ENCODE measurements at places on chromosomes 11 and 22. TPM values are rescaled to one million over a fixed set of nuclear protein-coding genes. Genes with fewer than 3 reads are reported as not detected.

SMC1B gene
- not detected for polyA plus RNA-seq

DNA sequence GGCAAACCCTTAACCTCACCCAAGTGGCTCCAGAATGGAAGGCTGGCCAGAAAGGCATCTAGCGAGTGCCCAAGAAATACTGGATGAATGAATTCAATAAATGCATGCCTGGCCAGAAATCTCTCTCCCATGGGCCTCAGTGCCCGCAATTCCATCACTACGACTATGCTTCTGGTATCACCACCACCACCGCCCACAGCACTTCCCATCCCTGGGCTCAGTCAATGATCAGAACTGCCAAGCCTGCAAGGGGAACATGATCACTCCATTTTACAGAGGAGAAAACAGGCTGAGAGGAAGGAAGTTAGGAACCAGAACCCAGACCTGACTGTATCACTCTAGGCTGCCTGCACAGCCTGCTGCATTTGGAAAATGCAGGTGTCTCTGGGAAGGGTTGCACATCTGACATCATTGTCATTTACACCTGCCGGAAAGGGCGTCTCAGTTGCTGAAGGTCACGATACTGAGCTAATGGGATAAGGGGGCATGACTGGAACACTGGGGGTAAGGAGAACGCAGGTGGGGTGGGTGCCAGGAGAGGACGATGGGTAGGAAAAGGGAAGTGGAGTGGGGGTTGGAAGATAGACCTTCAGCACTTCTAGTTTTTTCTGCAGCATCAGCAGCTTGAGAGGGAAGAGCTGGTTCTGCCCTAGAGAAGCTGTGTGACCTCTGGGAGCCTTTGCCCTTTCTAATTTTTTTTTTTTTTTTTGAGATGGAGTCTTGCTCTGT, 3.2 kb downstream of the GPR152 start:
- DNase-seq = no peak

DNA sequence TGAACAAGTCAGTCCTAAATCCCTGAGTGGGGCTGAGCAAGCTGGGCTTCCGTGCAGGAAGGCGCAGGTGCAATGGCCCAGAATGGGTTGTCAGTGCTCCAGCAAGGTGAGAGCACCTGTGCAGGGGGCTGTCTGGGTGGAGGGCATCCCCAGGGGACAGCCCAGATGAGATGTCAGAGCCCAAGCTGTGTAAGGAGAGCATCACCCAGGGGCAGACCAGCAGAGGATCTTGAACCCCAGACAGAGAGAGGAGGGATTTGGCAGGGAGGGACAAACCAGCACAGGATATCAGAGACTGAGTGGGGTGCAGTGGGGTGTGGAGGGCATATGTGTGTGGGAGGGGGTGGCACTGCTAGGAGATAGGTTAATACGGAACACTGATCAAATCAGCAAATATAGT, 114.9 kb upstream of the TMEM45B start:
- DNase-seq = no peak

- DNase-seq = no peak
Observed at GRCh38 chr22:50224071-50224470, 20.8 kb downstream of the TUBGCP6 start.

GRCh38 chr11:106238704-106239360, 161.4 kb downstream of the AASDHPPT start:
- no peak for DNase-seq

DNA sequence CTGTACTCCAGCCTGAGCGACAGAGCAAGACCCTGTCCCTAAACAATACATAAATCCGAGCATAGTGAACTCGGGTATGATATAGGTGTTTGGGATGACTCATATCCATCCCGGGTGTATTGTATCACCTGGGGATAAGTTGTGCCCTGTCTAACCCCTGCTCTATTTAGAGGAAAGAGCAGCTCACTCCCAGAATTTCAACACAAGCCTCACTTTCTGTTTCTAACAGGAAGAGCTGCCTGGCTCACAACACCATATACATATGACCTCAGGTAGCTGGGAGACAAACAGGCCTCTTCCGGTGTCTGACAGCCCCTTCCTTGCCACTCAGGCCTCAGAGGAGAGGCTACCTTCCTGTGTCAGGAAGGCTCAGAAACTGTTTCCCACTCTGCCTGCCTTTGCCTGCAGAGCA, 9.9 kb upstream of the MICALL1 start:
- peak; percentile 60 for DNase-seq

DNA sequence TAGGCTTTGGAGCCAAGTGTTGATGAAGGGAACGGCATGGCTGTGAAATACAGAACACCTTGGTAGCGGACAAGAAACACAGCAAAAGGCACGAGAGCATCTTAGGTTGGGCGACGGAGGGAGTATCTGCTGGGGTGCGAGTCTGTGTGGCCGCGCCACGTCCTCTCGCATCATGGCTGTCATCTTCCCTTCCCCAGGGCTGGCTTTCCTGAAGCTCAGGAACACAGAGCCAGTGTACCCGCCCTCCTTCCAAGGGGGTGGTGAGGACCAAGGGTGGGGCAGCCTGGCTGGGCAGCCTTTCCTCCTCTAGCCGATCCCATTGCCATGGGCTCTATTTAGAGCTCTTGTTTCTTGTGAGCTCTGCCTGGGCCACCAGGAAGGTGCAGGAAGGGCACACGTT, 154.4 kb downstream of the FEZ1 start:
- no peak for DNase-seq

DNA sequence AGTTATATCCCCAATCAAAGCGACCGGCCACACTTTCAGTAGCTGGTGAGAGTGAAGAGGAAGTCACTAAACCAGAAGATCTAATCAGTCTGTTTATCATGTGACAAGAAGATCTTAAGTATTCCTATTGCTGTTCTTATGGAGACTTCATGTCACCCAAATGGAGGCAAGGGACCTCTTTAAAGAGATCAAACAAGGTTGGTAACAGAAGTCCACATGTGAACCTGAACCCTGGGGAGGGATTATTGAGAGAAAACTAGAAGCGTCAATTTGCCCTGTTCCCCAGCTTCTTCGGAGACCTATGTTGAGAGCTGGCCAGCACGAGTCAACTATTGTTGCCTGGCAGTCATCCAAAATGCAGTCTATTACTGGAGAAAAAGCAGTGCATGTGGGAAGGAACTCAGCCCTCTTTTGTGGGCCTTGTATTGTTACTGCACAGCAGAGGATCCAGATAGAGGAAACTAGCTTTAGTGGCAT, 76.9 kb upstream of the CTSC start:
- no peak for DNase-seq

GGTLC2 gene
- polyA plus RNA-seq = not detected

GRCh38 chr11:74608431-74608830, 16.0 kb downstream of the POLD3 start:
- DNase-seq = no peak

DNA sequence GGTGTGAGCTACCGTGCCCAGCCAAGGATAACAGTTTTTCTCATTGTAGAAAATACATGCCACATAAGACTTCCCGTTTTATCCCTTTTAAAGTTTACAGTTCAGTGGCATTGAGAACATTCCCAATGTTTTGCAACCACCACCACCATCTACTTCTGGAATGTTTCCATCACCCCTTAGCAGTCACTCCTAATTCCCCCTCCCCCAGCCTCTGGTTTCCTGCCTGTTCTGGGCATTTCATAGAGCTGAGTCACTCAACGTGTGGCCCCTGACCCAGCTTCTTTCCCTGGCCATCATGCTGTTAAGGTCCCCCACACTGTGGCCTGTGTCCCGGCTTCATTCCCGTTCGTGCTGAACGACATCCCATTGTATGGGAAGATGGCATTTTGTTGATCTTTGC, 30.7 kb downstream of the FGF4 start:
- no peak for DNase-seq

PLAAT4 gene
- 6.0 TPM for polyA plus RNA-seq

DNA sequence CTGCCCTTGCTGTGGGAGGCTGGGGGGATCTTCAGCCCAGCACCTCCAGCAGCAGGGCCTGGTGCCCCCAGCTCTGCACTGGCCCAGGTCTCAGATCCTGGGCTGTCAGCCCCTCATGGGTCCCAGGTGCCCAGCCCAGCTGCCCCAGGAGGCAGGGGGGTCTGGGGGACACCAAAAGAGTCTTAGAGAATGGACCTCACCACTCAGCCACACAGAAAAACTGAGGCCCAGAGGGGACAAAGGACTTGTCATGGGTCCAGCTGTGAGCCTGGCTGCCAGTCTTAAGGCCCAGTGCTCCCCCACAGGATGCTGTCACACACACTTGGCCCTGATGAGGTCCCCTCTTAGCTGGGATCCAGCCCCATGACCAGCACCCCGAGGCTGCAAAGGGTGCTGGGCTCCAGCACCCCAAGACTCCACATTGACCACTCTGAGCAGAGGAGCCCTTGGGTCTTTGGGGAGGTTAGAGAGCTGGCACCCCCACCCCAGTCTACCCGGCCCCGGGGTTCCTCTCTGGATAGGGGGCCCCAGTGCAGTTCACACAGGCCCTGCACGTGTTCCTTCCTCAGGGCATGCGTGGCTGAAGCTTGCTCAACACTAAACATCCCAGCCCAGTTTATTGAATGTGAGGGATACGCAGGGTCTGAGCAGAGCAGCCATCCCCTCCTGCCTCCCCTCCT, 54.4 kb downstream of the IGLL5 start:
- DNase-seq = no peak

DNA sequence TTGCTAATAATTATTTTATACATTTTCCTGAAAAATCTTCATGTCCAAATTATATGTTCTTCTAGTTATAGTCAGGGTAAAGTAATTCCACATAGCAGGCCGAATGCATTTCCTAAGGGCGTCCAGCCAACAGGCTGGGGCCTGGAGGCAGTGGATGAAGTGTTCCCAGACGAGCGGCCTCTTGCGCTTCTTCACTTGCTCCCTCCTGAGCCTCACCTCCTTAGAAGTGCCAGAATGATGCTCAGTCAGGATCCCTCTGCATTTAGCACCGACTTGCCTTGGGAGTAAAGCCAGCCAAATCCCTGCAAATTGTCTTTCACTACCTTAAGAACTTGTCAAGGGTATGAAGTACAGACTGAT, 1.5 kb downstream of the OLFML1 start:
- DNase-seq = no peak

MSANTD4 gene
- polyA plus RNA-seq = 15.2 TPM

ISX gene
- 0.53 TPM for polyA plus RNA-seq

DNA sequence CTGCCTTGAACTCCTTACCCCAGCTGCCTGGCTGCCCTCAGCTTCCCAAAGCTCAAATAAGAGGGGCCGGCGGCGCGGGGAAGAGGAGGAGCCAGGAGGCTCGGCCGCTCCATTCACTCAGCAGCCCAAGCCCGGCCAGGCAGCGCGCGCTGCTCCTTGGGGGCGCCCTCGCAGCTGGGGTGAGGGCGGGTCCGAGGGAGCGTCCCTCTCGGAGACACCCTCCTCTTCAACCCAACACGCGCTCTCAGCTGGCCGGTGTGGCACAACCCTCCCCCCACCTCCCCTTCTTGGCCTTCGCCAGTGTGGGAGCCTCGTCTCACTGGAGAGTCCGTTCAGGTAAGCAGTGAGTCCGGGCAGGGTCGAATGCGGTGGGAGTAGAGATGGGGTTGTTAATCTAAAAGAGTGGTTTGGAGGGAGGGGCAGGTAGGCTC, at the start of gene WT1:
WT1 (minus strand) TSS at position 29 of the 431 bp plus-strand sequence.
- no peak for DNase-seq

GRCh38 chr22:49785046-49785521, 42.6 kb downstream of the BRD1 start:
- DNase-seq = no peak

DNA sequence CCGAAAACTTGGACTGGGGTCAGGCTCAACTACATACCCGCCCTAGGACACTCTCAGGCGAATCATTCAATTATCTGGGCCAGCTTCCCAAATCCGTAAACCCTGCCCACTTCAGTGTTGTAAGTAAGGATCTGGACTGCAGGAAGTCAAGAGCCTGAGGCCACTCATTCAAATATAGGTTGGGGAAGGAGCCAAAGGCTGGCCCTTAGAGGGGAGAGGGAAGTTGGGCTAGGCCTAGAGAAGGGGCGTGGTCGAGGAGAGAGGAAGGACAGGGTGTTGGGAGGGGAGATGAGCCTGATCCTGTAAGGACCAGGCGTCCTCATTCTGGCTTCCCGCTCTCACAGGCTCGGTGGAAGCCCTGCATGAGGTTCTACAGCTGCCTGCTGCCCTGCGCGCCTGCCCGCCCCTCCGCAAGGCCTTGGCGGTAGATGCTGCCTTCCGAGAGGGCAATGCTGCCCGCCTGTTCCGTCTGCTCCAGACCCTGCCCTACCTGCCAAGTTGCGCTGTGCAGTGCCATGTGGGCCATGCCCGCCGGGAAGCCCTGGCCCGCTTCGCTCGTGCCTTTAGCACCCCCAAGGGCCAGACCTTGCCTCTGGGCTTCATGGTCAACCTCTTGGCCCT, 3.0 kb downstream of the SAC3D1 start:
- DNase-seq = no peak

GRCh38 chr11:61950035-61950547, at the start of gene BEST1:
BEST1 (plus strand) TSS chr11:61950351; CDS start chr11:61951807, 1,456 bp downstream.
- DNase-seq = no peak

DNA sequence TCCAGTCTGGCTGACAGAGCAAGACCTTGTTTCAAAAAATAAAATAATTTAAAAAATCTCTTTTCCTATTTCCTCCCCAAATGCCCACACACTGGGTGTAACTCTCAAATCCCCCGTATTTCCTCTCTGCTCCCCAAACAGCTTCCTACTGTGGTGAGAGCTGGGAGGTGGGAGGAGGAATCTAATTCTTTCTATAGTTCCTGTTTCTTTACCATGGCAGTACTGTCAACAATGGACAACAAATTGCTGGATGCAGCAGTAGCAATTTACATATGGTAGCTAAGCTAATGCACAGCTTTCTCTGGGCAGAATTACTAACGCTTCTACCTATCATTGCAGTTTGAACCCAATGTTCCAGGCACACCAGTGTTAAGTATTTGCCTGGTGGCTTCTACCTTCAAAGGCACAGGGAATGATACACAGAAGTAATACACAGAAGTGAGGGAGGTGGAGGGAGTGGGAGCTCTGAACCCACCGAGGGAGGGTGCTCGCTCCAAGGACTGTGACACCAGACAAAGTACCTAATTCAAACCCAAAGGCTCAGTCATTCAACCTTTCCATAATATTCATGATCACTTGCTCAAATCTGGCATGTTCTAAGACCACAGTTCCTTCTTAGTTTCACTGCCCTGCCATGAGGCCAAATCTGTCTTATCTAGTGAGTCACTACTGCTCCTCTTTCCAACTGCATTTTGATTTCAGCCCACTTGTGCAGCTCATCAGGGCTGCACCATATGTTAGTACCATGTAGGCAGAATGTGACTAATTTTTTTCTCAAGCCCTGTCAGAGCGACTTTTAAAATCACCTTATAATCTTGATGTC, 37.9 kb downstream of the CELF1 start:
- DNase-seq = no peak

ZDHHC8 gene
- 2.6 TPM for polyA plus RNA-seq

LSP1 gene
- 442 TPM for polyA plus RNA-seq

HEPHL1 gene
- not detected for polyA plus RNA-seq

GRCh38 chr22:45968751-45969413, 8.1 kb downstream of the WNT7B start:
- no peak for DNase-seq

DNA sequence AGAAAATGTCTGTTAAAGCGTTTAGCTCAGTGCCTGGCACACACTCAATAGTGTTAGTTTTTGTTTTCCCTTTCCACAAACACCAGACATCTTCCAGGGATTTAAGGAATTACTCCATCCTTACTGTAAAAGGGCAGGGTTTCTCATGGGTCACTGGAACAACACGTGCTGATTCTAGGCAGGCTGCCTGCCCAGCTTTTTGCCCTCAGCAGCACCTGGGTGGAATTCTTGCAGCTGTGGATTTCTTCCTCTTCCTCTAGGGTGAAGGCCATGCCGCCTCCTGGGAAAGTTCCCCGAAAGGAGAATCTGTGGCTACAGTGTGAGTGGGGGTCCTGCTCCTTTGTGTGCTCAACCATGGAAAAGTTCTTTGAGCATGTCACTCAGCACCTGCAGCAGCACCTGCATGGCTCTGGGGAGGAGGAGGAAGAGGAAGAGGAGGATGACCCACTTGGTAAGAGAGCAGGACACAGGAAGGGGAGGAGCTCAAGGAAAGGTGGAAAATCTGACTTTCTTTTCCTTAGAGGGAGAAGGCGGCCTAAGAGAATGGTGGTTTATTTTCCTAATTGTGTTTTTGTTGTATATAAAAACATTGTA, 5.4 kb downstream of the HINFP start:
- DNase-seq = no peak
